Stimulated activated CD4-positive, alpha-beta T cell treated with anti-CD3 and anti-CD28 coated beads, Interleukin-15, amount 100 ng/mL, for 48 hours (primary cell): ENCODE measurements at places on chromosomes 2 and 18.

DNA sequence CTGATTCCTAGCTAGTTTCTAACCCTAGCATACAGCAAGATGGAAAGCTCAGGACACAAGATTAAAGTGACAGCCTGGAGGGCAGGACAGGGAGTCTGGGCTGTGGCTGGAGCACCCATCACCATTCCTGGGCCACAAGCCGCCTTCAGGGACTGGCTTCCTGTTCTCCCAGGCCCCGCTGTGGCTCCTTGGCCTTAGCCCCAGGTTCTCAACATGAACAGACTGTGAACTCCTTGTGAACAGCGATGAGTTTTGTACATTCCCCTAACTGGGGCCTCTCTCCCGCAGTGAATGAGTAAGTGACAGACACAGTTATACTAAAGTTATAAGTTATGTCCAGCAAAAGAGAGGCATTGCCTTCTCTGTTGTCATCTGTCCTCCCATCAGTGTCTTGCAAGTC lies 35.9 kb upstream of the SLC14A1 start:
- DNase-seq, result no peak

GRCh38 chr18:45014047-45014501 lies 333.4 kb downstream of the SETBP1 start:
- DNase-seq, result no peak

- no peak for DNase-seq
Observed at GRCh38 chr2:41930807-41931566, 116.8 kb upstream of the PKDCC start.

- no peak for DNase-seq
Observed at GRCh38 chr2:181847198-181847556, 44.4 kb upstream of the ITPRID2 start.

DNA sequence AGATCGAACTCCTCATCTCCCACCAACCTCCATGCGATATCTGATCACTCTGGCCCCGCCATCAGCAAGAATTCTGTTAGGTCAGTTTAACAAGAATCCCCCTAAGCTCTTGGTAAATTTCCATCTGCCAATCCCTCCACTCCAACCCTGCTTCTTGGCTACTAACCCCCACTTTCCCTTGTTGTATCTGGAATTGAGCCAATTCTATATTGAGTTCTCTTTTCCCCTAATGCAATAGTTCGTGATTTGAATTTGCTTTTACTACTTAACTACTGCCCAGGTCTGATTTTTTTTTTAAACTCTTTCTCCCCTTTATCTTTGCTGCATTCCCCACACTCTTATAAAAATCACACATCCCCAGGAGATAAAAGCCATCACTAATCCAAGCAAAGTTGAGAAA lies 159.3 kb upstream of the STK17B start:
- no peak for DNase-seq
